ENCODE measurements at places on chromosomes 1 and 21. TPM values are rescaled to one million over a fixed set of nuclear protein-coding genes. Genes with fewer than 3 reads are reported as not detected.

The TMEM125 gene
- not detected for total RNA-seq

The MCOLN2 gene
- total RNA-seq: not detected

The SYNC gene
- total RNA-seq: 1.1 TPM

The TAL1 gene
- total RNA-seq: 2.1 TPM

The GUCA2B gene
- not detected for total RNA-seq

The TRPM2 gene
- total RNA-seq: not detected

The RSPH1 gene
- 0.42 TPM for total RNA-seq

The RPTN gene
- total RNA-seq: not detected

- DNase-seq: no peak
Measured at GRCh38 chr1:242824435-242824834, 299.9 kb upstream of the PLD5 start.

DNA sequence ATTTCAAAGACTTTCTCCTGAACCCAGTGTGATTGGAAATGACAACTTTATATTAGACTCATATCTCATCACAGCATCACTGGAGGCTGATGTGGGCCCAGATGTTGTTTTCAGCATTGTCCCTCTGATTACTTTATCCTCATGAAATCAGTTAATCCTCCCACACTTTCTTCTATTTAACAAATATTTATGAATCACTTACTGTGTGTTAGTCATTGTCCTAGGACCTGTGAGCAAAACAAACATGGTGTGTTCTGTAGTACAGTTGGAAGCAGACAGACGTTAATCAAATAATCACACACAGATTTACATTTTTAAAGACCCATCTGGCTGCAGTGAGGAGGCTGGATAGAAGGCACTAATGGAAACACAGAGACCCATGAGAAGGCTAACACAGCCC, 383.7 kb downstream of the PRDM2 start:
- DNase-seq: no peak

- no peak for DNase-seq
Measured at GRCh38 chr1:246162560-246162959, 344.5 kb downstream of the SMYD3 start.

GRCh38 chr1:211328866-211329475, 2.3 kb downstream of the TRAF5 start:
- DNase-seq: no peak

GRCh38 chr1:208524925-208525324, 280.7 kb upstream of the PLXNA2 start:
- no peak for DNase-seq

- DNase-seq: no peak
Measured at GRCh38 chr1:61887931-61888564, 145.8 kb downstream of the PATJ start.

- no peak for DNase-seq
Measured at GRCh38 chr1:55582084-55582483, 366.9 kb upstream of the USP24 start.

- no peak for DNase-seq
Measured at GRCh38 chr1:109034382-109034781, 7.5 kb downstream of the WDR47 start.

DNA sequence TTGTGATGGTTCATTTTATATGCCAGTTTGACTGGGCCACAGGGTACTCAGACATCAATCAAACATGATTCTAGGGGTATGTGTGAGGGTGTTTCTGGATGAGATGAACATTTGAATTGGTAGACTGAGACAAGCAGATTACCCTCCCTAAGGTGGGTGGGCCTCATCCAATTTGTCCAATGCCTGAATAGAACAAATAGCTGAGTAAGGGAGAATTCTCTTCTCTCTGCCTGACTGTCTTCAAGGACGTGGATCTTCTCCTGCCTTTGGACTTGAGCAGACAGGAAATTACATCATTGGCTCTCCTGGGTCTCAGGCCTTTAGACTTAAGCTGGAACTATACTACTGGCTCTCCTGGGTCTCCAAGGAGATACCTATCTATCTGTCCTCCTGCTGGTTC, 64.4 kb downstream of the SUSD4 start:
- DNase-seq: no peak

GRCh38 chr1:17118706-17119075, 560 bp downstream of the PADI2 start:
- no peak for DNase-seq

DNA sequence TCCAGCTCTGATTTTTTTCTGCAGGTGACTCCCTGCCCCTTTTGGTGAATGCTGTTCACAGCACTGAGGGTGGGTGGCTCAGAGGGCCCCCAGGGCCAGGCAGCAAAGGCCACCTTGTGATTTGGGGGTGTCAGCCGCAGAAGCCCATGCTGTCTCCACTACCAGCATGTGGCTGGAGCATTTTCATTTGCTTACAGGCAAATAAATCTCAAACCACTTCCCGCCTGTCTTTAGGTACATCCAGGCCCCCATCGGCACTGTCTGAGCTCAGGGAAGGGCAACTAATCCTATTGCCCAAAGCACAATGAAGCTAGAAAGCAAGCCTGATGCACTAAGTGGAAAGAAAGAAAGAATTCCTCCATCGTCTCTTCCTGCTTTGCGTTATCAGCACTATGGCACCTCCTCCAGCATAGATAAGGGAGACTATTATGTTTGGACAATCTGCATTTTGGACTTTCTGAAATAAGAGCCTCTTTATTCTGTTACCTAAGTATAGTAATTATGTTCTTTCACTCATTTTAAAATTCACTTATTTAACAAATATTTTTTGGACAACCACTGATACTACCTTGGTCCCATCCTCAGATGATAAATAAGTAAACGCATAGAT, 100.5 kb upstream of the TLR5 start:
- DNase-seq: no peak

GRCh38 chr1:27368869-27369582, 2.3 kb upstream of the MAP3K6 start:
- DNase-seq: no peak

- peak; percentile 19 for DNase-seq
Measured at GRCh38 chr1:184419350-184420161, 32.7 kb downstream of the C1orf21 start.

GRCh38 chr1:54998677-54999076, at the start of gene BSND:
TSS of gene BSND (plus strand) at chr1:54998933. CDS start at chr1:54999187, 254 bp downstream.
- no peak for DNase-seq

DNA sequence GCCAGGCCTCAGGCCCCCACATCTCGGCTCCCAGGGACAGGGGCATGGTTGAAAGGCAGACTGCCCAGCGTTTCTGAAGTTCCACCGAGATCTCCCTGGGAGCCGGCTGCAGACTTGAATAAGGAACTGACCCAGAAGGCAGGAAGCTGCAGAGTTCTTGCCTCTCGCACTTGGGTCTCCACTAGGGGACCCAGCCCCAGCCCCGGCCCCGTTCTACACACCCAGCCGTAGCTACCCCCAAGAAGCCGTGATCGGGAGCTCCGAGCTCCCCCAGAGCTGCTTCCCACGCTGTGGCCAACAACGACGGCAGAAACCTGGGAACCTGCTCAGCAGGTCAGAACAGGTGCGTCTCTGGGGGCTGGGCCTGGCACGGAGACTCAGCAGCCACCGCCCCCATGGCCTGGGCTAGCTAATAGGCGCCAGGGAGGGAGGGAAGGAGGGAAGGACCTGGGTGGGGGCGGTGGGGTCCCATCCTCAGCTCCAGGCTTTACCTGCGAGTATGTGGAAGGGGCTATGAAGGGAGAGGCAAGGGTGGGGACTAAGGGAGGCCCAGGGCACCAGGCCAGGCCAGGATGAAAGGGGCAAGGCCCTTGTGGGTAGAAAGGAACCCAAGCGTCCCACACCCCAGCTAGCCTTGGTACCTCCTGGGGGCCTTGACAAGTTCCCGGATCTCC, at the start of gene NECTIN4:
NECTIN4 (minus strand) TSS at position 308 of the 674 bp plus-strand sequence; CDS start at position 46, 262 bp downstream.
- DNase-seq: no peak

GRCh38 chr1:58358346-58358745, 188.2 kb downstream of the OMA1 start:
- no peak for DNase-seq

DNA sequence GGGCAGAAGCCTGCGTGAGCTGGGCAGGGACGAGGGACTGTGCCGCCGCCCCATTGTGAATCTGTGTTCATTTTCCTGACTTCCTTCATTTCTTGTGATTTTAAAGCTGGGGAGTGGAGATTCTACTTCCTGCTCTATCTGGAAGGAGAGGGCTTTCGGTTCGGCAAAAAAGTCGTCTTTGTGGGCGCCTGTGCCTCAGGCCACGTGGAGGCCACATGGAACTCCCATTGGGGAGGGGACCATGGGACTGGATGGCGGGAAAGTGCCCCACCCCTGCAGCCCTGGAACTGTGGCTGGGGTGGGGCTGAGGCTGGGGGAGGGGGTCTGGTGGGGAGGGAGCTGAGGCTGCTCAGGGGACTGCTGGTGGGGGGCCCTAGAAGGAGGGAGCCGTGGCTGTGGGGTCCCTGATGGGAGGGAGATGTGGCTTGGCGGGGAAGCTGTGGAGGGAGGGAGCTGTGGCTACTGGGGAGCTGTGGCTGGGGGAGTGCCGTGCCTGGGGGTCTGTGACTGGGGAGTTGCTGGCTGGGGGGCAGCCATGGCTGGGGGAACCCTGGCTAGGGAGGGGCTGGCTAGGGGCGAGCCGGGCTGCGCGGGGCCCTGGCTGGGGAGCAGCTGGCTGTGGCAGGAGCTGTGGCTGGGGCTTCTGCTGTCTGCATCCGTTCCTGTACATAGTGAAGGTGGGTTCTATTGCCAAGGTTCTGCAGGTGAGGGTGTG, 31.5 kb downstream of the COL18A1 start:
- DNase-seq: no peak

DNA sequence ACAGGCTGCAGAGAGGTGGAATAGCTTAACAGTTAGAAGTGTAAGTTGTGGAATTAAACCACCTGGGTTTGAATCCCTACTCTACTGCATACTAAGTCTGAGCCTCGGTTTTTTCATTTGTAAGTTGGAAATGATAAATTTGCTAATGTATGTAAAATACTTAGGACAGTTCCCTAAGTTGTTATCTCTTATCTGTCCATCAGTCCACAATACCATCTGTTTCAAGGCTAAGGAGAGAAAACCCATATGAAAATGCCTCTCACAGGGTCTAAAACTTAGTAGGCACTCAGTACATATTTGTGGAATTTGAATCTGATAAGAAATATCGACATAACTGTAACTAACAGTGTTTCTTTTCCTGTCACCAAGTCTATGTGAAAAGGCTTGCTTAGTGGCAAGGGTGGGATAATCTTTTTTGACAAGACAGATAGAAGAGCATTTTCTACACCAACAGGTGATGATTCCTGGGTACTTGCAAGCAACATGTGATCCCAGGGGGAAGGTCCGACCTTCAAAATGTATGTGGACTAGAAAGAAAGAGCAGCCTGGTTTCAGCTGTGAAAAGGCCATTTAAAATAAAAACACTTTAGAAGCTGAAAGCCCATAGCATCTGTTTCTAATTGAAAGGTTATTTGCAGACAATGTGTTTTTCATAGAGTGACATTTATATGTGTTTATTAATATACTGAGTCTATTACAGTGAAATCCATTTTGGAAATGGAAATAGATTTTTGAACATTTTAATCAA, 202.9 kb downstream of the HHAT start:
- no peak for DNase-seq

Measured in glutamatergic neuron (in vitro differentiated cells).